ENCODE measurements at places on chromosomes 12 and 14.

- DNase-seq = no peak
Observed at GRCh38 chr12:32505067-32505945, 105.9 kb downstream of the FGD4 start.

GRCh38 chr14:99513183-99513694 lies 32.0 kb downstream of the CCNK start:
- no peak for DNase-seq

DNA sequence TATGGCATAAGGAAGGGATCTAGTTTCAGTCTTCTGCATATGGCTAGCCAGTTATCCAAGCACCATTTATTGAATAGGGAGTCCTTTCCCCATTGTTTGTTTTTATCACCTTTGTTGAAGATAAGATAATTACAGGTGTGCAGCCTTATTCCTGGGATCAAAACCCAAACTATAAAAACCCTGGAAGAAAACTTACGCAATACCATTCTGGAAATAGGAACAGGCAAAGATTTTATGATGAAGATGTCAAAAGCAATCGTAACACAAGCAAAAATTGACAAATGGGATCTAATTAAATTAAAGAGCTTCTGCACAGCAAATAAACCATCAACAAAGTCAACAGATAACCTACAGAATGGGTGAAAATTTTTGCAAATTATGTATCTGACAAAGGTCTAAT lies 128.5 kb upstream of the DCN start:
- DNase-seq = no peak

- DNase-seq = no peak
Observed at GRCh38 chr12:64813723-64814122, 10.7 kb upstream of the TBC1D30 start.

DNA sequence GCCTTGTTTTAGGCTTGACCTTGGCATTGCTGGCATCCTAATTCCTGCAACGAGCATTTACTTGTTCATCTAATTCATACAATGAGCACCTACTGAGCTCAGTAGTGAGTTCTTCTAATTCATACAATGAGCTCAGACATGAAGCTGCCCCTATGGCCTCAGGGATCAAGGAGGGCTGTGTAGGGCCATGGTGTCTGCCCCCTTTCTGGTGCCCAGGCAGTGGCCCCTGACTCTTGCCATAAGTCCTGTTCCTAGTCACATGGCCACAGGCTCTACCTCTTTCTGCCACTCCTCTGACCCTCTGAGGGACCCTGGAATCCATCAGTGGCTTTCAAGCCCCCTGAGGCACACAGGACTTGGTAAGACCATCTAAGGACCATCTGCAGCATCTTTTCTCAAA lies 148.8 kb downstream of the ZFP36L1 start:
- DNase-seq = no peak

- no peak for DNase-seq
Observed at GRCh38 chr12:98389593-98389992, 125.8 kb upstream of the TMPO start.

- DNase-seq = no peak
Observed at GRCh38 chr12:131836714-131837397, 8.7 kb downstream of the MMP17 start.

- no peak for DNase-seq
Observed at GRCh38 chr12:123843912-123844748, 82.0 kb downstream of the DNAH10 start.

- DNase-seq = no peak
Observed at GRCh38 chr12:30169839-30170591, 386.3 kb upstream of the TMTC1 start.

DNA sequence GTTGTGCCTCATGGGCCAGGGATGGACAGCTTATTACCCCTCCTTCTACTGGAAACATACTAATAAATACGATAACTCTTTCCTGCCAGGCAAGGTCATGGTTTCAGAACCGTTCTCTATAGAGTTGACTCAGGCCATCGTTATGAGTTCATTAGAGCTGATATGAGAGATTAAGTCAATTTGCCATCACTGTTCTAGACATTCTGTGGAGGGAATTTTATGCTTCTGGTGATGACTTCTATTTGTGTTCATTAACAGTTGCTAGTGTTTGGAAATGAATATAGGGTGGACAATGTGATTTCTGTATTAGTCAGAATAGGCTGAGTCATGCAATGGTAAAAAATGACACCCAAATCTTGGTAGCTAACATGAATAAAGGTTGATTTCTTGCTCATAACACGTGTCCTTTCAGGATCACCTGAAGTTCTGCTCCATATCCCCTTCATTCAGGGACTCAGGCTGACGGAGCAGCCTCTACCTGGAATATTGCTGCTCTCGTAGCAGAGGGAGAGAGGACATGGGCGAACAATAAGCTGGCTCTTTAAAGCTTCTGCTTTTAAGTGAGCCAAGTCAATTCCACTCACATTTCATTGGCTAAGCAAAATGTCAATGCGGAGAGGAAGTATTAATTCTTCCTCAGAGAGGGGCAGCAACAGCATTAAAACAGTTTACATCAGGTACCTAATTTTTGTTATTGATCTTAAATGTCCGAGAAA lies 18.5 kb upstream of the TBPL2 start:
- no peak for DNase-seq

- DNase-seq = no peak
Observed at GRCh38 chr12:41903014-41903708, 241.5 kb downstream of the GXYLT1 start.

- no peak for DNase-seq
Observed at GRCh38 chr14:100858838-100859220, 32.9 kb downstream of the MEG3 start.

- DNase-seq = no peak
Observed at GRCh38 chr12:93198086-93198485, 179.6 kb upstream of the NUDT4 start.

- no peak for DNase-seq
Observed at GRCh38 chr14:99784508-99784907, 8.7 kb upstream of the EML1 start.

- DNase-seq = no peak
Observed at GRCh38 chr12:109689426-109689825, 24.2 kb upstream of the FAM222A start.

DNA sequence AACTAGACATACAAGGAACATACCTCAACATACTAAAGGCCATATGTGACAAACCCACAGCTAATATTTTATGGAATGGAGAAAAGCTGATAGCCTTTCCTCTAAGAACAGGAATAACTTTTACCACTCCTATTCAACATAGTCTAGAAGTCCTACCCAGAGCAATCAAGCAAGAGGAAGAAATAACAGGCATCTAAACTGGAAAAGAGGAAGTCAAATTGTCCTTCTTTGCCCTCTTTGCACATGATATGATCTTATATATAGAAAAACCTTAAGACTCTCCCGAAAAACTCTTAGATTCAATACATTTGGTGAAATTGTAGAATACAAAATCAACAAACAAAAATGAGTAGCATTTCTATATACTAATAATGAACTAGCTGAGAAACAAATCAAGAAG lies 110.0 kb downstream of the ATP23 start:
- DNase-seq = no peak

GRCh38 chr12:25436206-25437030 lies 116.7 kb downstream of the LMNTD1 start:
- no peak for DNase-seq

- no peak for DNase-seq
Observed at GRCh38 chr12:93683410-93683809, 6.2 kb downstream of the CRADD start.

- no peak for DNase-seq
Observed at GRCh38 chr14:86739761-86740160, 1209.8 kb downstream of the FLRT2 start.

DNA sequence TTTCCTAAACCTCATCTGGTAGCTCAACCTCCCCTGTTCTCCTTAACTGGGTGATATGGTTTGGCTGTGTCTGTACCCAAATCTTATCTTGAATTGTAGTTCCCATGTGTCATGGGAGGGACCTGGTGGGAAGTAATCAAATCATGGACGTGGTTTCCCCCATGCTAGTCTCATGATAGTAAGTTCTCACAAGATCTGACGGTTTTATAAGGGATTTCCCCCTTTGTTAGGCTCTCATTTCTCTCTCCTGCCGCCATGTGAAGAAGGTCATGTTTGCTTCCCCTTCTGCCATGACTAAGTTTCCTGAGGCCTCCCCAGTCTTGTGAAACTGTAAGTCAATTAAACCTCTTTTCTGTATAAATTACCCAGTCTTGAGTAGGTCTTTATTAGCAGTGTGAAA lies 19.5 kb downstream of the COX16 start:
- no peak for DNase-seq

DNA sequence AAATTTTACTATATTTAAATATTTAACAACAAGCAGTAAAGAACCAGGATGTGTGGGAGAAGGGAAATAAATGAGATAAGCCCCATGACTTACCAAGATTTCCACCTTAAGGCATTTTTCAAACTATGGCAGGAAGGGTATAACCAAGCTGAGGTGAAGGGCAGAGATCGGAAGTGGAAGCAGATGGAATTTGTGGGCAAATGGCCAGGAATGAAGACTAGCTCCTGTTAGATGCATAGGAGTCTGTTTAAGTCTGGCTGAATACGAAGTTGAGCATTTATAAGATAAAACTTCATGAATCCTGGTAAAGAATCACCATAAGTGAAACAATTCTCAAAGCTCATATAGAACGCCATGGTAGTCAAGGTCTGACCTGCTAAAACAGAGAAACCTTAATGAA lies 163.5 kb downstream of the DIO2 start:
- DNase-seq = no peak

DNA sequence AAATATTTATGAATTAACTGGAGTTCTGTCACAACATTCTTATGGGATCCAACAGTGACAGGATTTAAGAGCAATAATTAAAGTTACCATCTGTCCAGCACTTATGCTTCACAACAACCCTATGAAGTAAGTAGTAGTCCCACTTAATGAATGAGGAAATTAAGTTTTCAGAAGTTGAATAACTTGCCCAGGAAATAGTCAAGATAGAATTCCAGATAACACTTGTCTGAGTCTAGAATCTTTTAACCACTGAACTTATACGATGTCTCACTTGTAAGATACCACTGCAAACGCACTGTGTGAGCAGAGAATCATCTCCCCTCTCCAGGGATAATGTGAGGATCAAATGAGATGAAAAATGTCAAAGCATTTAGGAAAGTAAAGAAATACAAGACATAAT lies 3.3 kb upstream of the TTC9 start:
- no peak for DNase-seq

- no peak for DNase-seq
Observed at GRCh38 chr12:121582583-121583333, 1.9 kb upstream of the KDM2B start.

DNA sequence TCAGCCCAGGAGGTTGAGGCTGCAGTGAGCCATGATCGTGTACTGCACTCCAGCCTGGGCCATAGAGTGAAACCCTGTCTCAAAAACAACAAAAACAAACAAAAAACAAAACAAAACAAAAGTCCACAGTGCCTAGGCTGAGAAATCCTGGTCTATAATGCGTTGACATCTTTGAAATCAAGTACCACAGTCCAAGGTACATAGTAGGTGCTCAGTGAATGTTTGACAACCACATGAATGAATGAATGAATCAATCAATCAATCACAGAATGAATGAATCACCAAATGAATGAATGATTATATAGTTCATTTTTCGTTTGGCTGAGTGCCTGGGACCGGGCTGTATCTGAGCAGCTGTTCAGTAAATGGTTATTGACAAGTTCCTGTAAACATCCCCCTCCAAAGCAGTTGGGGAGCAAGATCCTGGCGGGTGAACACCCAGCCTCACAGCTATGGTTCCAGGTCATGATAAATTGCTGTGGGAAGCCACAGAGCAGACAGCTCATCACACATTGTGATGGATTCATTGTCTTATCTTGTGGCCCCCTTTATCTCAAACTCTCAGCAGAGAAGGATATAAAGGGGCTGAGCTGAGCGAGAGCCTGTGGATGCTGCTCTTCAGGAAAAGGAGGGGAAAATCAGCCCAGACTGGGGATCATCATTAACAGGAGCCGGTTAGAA lies 30.4 kb upstream of the IFT81 start:
- no peak for DNase-seq

DNA sequence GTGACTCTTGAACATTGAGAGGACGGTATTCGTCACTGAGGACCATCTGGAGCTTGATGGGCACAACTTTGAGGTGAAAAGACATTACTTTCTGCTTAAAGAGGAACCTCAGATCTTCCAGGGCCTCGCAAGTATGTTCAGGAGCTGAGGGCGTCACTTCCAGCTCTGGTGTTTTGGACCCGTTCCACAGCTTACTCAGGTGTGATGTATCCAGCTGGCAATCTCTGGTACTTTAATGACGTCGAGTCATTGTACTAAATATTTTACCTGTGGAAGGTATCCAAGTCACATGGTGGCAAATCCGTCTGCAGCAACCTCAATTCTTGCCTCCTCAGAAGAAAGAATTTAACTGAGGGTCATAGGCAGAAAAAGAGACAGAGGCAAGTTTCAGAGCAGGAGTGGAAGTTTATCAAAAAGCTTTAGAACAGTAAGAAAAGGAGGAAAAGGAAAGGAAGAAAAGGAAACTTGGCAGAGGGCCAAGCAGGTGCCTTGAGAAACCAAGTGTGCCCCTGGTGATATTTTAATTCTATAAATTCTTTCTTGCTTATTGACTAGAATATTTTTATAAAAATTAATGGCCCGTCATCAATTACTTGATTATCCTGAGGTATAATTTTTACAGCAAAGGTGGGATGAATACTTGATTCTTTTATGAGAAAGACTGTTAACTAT lies 250.6 kb downstream of the AEBP2 start:
- DNase-seq = no peak

DNA sequence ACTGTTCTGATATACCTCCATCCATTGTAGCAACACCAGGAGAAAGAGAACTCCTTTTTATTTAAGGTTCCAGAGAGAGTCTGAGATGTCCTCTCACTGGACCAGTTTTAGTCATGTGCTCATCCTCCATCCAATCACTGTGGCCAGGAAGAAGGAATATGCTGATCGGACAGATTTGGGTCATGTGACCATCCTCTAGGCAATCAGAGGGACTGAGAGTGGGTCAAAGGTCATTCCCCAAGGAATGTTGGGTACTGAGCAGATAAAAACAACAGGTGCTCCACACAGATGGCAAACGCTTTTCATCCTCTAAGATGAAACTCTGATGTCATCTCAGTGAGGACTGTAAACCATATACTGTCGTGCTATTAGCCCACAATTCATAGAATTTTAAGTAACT lies 28.8 kb upstream of the RPH3A start:
- no peak for DNase-seq

DNA sequence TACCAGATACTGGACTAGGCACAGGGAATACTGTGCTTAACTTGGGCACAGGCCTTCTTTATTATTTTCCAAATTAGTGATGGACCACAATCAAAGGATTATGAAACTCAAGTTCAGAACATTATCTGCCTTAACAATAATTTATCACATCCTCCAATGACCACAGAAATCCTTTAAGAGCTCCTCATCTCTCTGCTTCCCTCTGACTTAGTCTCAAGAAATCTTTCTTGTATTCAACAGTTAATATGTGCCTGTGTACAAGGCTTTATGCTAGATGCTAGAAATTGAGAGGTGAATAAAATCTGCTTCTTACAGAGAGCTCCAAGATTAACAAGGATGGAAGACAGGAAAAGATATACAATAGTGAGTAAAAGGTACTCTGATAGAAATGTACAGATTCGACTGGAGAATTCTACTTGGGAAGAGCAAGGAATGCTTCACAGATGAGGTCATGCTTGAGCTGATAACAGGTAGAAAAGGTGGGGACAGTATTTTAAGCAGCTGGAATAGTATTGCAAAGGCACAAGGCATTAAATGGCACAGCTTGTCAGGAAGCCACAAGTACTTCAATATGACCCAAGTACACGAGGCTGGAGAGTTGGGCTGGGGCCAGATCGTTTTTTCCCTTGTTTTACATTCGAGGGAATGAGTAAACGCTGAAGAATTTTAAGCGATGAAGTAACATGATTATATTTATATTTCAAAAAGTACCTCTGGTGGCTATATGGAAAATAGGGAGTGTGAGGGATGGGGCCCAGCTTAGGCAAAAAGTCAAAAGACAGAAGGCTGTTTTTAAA lies 55.1 kb upstream of the ARID2 start:
- DNase-seq = no peak
